Foreskin keratinocyte (primary cell): ENCODE measurements at places on chromosomes 12 and 14. TPM values are rescaled to one million over a fixed set of nuclear protein-coding genes. Genes with fewer than 3 reads are reported as not detected.

SCARB1 gene
- total RNA-seq = 48.4 and 52.1 TPM in 2 replicates

PLXNC1 gene
- 0.18 and 0.88 TPM in 2 replicates for total RNA-seq

ANG gene
- 4.4 and 6.0 TPM in 2 replicates for total RNA-seq

HOXC4 gene
- total RNA-seq = 2.3 and 2.9 TPM in 2 replicates

IFI27 gene
- total RNA-seq = 315 and 774 TPM in 2 replicates

GLIPR1L1 gene
- total RNA-seq = not detected in 2 replicates

FOXG1 gene
- not detected in 2 replicates for total RNA-seq

LRRC10 gene
- not detected in 2 replicates for total RNA-seq

GRIP1 gene
- total RNA-seq = 4.9 and 6.8 TPM in 2 replicates

MYF5 gene
- not detected in 2 replicates for total RNA-seq

CCDC38 gene
- total RNA-seq = not detected in 2 replicates

FANCM gene
- 7.6 and 9.4 TPM in 2 replicates for total RNA-seq

CABP1 gene
- total RNA-seq = not detected in 2 replicates

C3AR1 gene
- total RNA-seq = 0.10 and 0.14 TPM in 2 replicates

ALDH6A1 gene
- total RNA-seq = 5.7 and 6.0 TPM in 2 replicates

SOS2 gene
- 12.7 and 14.9 TPM in 2 replicates for total RNA-seq

RAD51AP1 gene
- total RNA-seq = 23.2 and 26.5 TPM in 2 replicates

SLC8A3 gene
- total RNA-seq = 0.04 TPM in 1 of 2 replicates, not detected in the other

CD4 gene
- not detected in 2 replicates for total RNA-seq

TSFM gene
- total RNA-seq = 33.7 and 35.3 TPM in 2 replicates

CAPZA3 gene
- total RNA-seq = not detected in 2 replicates

SERPINA5 gene
- total RNA-seq = not detected in 2 replicates

SMCO2 gene
- 0.75 and 1.3 TPM in 2 replicates for total RNA-seq

FBXO34 gene
- 16.3 and 17.3 TPM in 2 replicates for total RNA-seq

OR4K13 gene
- total RNA-seq = not detected in 2 replicates

AMN1 gene
- 5.6 and 5.9 TPM in 2 replicates for total RNA-seq

PLEKHH1 gene
- total RNA-seq = 3.5 and 3.8 TPM in 2 replicates

KCTD10 gene
- total RNA-seq = 37.1 and 39.2 TPM in 2 replicates

ACVRL1 gene
- total RNA-seq = not detected in 2 replicates
